ENCODE measurements at places on chromosomes 4 and X. TPM values are rescaled to one million over a fixed set of nuclear protein-coding genes. Genes with fewer than 3 reads are reported as not detected.
A peak's percentile ranks its signal among the peaks of the same experiment; 100 is the strongest.

- H3K27me3 ChIP-seq = no peaks in the 10 kb centered on the region
- DNase-seq = no peak
- H3K27ac ChIP-seq = no peak overlapping the region
- H3K4me1 ChIP-seq = no peaks in the 10 kb centered on the region
Observed at GRCh38 chrX:476724-477075, 90.0 kb upstream of the PPP2R3B start.

DNA sequence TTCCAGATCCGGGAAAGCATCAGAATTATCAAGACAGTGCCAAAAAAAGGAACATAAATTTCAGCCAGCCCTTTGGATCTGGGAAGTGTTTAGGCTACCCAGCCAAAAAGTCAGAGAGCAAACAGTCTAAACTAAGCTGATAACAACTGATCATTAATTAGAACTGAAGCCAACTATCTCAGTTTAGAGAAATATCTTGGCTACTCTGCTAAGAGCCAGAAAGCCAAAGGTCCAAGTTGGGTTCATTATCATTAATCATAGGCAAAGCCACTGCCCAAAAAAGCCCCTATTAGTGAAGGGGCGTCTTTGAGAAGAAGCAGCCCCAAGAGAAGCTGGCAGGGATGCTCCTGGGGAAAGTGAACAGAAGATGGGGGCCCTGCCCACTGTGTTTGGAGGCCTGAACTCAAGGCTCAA is 37.0 kb upstream of the SHISA3 start:
- H3K4me1 ChIP-seq = no peaks in the 10 kb centered on the region
- H3K27ac ChIP-seq = no peak overlapping the region
- H3K27me3 ChIP-seq = 0 out of 2 replicates have a peak, but pooled peaks cover 12% of the 10 kb centered on the region
- no peak for DNase-seq

DNA sequence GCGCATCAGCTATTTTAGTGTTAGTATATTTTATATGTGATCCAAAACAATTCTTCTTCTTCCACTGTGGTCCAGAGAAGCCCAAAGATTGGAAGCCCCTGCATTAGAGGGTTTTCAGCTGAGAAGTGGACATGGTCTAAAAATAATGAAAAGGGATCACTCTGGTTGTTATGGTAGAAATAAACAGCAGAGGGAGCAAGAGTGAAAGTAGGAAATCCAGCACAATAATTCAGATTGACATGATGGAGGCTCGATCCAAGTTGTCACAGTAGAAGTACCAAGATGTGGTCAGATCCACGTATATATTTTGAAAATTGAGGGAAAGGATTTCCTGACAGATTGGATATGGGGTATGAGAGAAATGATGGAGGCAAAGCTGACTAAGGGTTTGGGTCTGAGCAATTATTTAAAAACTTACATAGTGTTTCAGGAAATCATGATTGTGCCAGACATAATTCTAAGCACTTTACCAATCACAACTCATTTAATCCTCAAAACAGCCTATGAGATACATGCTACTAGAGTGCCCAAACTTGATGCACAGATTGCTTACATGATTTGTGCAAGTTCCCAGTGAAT is 17.0 kb upstream of the TMEM144 start:
- DNase-seq = peak; percentile 39
- no peak overlapping the region for H3K27ac ChIP-seq
- no peaks in the 10 kb centered on the region for H3K4me1 ChIP-seq
- H3K27me3 ChIP-seq = no peaks in the 10 kb centered on the region
- no peaks in the 10 kb centered on the region for H3K36me3 ChIP-seq
- no peak overlapping the region for H3K4me3 ChIP-seq

DNA sequence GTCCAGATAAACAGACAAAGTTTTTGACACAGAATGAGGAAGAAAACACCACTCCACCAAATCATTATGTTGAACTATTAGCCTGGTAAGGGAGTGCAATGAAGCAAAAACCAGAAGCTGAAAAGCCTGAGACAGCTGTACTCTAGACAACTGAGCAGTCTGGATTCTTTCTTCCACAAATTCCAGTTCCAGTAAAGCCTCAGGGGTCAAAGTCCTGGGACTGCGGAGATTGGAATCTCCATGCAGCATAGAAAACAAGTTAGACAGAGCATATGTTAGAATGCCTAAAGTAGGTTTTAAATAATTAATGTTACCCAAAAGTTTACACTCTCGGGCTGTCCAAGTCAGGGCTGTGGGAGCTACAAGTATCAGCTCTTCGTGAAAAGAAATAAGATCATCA is 263.2 kb downstream of the TECRL start:
- no peak overlapping the region for H3K27ac ChIP-seq
- no peak overlapping the region for H3K4me3 ChIP-seq
- H3K27me3 ChIP-seq = no peaks in the 10 kb centered on the region
- no peaks in the 10 kb centered on the region for H3K36me3 ChIP-seq
- DNase-seq = no peak

GRCh38 chrX:153554519-153555167 is 37.2 kb downstream of the ATP2B3 start:
- no peak overlapping the region for H3K27ac ChIP-seq
- H3K36me3 ChIP-seq = no peaks in the 10 kb centered on the region
- H3K27me3 ChIP-seq = no peaks in the 10 kb centered on the region
- H3K4me1 ChIP-seq = no peaks in the 10 kb centered on the region
- DNase-seq = peak; percentile 63

- H3K27ac ChIP-seq = no peak overlapping the region
- H3K27me3 ChIP-seq = no peaks in the 10 kb centered on the region
- peak; percentile 75 for DNase-seq
Observed at GRCh38 chr4:73777612-73778011, 37.2 kb downstream of the CXCL8 start.

GRCh38 chr4:124757126-124757525 is 44.6 kb upstream of the ANKRD50 start:
- H3K4me3 ChIP-seq = no peak overlapping the region
- H3K36me3 ChIP-seq = no peaks in the 10 kb centered on the region
- peak; percentile 53 for DNase-seq

DNA sequence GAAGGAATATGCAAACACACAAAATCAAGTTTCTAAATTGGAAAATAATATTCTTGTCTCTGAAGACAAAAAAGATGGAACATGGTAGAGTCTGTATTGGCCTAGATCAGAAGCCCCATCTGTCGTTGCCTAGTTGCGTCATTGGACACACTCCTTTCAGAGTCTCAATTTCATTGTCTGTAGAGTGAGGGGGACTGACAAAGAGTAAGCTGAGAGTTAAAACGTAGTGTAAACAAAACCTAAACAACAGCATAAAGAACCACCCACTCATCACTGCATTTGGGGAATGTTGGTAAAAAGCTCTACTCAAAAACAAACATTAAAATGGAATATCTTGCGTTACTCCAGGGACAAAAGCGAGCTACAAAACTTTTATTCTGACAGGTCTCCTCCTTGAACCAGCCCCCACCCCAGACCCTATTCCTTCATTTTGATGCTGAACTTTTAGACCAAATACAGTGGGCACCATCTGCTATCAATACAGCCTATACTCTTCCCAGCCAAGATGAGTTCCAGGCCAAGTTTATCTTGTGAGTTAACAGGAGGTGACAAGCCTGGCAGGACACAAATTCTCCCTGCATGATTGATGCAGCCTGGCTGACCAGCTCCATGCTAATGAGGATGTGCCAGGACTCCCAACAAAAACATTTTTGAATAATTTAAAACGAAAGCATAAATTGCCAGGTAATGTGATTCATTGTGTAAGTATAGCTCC is 125.2 kb downstream of the COL25A1 start:
- H3K27ac ChIP-seq = no peak overlapping the region
- no peak for DNase-seq
- no peaks in the 10 kb centered on the region for H3K4me1 ChIP-seq
- no peaks in the 10 kb centered on the region for H3K36me3 ChIP-seq

GRCh38 chrX:12439416-12439815 is 301.1 kb downstream of the FRMPD4 start:
- H3K36me3 ChIP-seq = no peaks in the 10 kb centered on the region
- H3K27ac ChIP-seq = no peak overlapping the region
- DNase-seq = no peak
- H3K27me3 ChIP-seq = no peaks in the 10 kb centered on the region

GRCh38 chrX:12463052-12463451 is 324.8 kb downstream of the FRMPD4 start:
- H3K4me1 ChIP-seq = no peaks in the 10 kb centered on the region
- no peak overlapping the region for H3K4me3 ChIP-seq
- H3K27me3 ChIP-seq = no peaks in the 10 kb centered on the region
- no peak overlapping the region for H3K27ac ChIP-seq
- no peak for DNase-seq
- H3K36me3 ChIP-seq = no peaks in the 10 kb centered on the region

GRCh38 chr4:17336524-17336961 is 175.3 kb downstream of the QDPR start:
- H3K27me3 ChIP-seq = no peaks in the 10 kb centered on the region
- H3K27ac ChIP-seq = no peak overlapping the region
- H3K36me3 ChIP-seq = no peaks in the 10 kb centered on the region
- no peak overlapping the region for H3K4me3 ChIP-seq

DNA sequence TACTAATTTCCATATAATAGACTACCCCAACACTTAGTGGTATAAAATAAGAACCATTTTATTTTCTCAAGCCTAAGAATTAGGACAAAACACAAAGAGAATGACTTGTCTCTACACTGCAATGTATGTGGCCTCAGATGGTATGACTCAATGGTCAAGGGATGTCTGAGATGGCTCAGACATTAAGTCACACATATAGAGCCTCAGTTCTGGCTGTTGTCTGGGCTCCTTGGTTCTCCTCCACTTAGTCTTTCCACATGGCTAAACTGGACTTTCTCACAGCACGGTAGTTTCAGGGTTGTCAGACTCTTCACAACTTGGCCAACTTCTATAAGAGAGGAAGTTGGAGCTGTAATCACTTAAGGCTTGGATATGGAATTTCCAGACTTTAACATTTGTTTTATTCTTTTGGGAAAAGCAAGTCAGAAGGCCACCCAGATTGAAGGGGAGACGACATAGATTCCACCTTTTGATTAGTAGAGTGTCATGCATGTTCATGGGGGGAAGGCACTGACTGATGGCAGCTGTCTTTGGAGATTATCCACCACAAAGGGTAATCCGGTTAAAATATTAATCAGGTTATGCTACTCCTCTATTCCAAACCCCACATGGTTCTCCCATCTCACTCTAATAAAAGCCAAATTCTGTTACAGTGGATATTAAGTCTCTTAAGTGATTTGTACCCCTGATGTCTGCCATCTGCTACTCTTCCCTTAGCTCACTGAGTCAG is 9.4 kb downstream of the IL15 start:
- H3K4me1 ChIP-seq = peaks cover 50% of the 10 kb centered on the region
- DNase-seq = peak; percentile 95
- H3K4me3 ChIP-seq = peak overlapping the region; percentile 20
- H3K27me3 ChIP-seq = no peaks in the 10 kb centered on the region
- peak overlapping the region; percentile 82 for H3K27ac ChIP-seq

DNA sequence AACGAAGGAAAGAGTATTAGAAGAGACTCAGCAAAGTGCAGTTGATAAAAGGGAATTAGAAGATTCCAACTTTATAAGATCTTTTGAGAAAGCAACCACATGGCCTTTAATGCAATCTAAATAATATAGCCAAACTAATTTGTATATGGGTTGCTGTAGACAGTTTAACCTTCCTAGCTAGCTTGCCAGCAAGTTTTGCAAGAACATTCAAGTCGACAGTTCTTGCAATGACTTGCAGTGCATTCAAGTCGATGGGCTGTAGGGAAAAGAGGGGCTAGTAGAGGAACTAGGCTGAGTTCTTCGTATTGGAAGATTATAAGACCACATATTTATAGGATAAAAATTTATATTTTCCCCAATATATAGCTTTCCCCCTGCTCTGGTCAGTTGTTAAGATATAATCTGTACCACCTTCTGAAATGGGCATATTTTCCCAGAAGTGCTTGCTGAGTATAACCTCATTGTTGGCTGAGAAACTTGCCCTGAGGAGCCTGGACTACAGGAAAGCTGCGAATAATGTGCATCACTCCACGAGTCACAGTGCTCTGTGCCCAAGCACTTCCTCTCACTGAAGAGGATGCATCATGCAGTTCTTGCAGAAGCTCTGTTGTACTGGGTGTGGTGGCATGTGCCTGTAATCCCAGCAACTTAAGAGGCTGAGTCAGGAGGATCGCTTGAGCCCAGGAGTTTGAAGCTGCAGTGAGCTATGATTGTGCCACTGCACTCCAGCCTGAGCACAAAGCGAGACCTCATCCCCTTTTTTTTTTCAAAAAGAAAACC is 56.7 kb downstream of the DOCK11 start:
- no peaks in the 10 kb centered on the region for H3K36me3 ChIP-seq
- peak; percentile 92 for DNase-seq
- peaks cover 16% of the 10 kb centered on the region for H3K4me1 ChIP-seq
- no peaks in the 10 kb centered on the region for H3K27me3 ChIP-seq
- peak overlapping the region; percentile 75 for H3K27ac ChIP-seq
- no peak overlapping the region for H3K4me3 ChIP-seq

- peaks cover 6% of the 10 kb centered on the region for H3K27me3 ChIP-seq
- no peak overlapping the region for H3K27ac ChIP-seq
- no peaks in the 10 kb centered on the region for H3K4me1 ChIP-seq
- H3K36me3 ChIP-seq = no peaks in the 10 kb centered on the region
Observed at GRCh38 chr4:76238236-76238635, 13.3 kb upstream of the FAM47E start.

GRCh38 chr4:153393397-153393796 is 48.9 kb downstream of the MND1 start:
- 0 out of 2 replicates have a peak, but pooled peaks cover 4% of the 10 kb centered on the region for H3K4me1 ChIP-seq
- H3K36me3 ChIP-seq = no peaks in the 10 kb centered on the region

DNA sequence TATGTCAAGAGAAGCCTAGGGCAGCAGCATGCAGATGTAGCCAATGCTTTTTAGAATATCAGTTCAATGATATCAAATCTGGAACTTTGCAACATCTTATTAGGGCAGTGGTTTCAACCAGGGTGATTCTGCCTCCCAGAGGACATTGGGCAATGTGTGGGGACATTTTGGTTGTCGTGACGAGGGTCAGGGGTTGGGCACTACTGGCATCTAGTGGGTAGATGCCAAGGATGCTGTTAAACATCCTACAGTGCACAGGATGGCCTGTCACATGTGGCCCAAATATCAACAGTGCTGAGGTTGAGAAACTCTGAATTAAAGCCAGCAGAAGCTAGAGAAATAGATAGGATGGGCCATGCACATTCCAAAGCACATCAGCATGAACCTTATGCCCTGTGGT is 152.3 kb downstream of the AMELX start:
- H3K4me3 ChIP-seq = no peak overlapping the region
- no peak overlapping the region for H3K27ac ChIP-seq
- H3K27me3 ChIP-seq = no peaks in the 10 kb centered on the region
- no peak for DNase-seq
- peaks cover 15% of the 10 kb centered on the region for H3K4me1 ChIP-seq

DNA sequence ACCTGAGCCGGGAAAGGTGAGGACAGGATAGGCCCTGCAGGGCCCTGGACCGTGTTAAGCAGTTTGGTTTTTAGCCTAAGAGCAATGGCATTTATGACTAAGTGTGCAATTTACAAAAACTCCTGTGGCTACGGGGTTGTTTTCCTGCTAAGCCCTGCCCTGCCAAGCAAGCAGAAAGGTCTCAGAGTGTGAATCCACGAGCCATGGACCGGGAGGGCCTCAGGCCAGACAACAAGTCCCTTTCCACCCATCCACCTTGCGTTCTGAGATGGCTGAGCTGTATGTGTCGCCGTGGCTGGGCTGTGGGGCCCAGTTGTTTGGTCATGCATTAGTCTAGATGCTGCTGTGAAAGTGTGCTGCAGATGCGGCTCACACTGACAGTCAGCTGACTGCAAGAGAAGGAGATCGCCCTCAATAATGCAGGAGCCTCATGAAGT is 33.9 kb upstream of the AFAP1 start:
- H3K27ac ChIP-seq = peak overlapping the region; percentile 62
- peaks cover 47% of the 10 kb centered on the region for H3K4me1 ChIP-seq
- H3K27me3 ChIP-seq = no peaks in the 10 kb centered on the region
- peak; percentile 86 for DNase-seq

The TMEM255A gene
- not detected for total RNA-seq

The IL1RAPL1 gene
- total RNA-seq = 0.38 TPM

The PAQR3 gene
- total RNA-seq = 20.7 TPM

The SSX4 gene
- not detected for total RNA-seq
